Activated naive CD4-positive, alpha-beta T cell (primary cell): ENCODE measurements at places on chromosomes 11 and 22.

DNA sequence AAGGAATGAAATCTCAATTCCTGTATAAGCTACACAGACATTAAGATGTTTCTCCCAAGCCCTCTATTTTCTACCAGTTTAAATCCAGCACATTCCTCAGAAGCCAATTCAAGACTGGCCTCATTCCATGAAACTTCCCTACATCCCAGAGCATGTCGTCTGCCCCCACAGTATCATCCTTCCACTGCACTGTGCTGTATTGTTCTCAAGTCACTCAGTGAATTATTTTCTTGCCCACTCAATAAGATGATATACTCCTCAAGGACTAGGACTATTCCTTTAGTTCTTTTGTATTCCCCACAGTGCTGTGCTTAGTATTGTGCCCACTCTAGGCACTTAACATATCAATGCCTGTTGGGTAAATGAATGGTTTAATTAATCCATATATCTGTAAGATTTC, 203.1 kb upstream of the BLID start:
- no peak for DNase-seq

DNA sequence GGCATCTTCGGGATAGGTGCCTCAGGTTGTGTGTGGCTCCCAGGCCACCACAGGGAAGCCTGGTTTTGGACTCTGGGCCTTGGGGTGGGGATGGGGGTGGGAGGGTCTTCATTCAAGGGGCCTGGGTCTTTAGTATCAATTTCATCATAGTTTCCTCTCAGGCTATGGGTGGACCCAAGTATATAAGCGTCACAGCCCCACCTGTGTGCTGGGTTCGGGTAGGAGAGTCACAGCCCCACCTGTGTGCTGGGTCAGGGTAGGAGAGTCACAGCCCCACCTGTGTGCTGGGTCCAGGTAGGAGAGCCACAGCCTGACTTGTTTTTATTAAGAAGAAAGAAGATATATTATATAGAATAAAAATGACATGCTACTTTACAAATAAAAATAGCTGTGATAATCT, 422.1 kb downstream of the BRD1 start:
- no peak for DNase-seq

GRCh38 chr22:43155789-43156188, 4.4 kb downstream of the TSPO start:
- DNase-seq: no peak

DNA sequence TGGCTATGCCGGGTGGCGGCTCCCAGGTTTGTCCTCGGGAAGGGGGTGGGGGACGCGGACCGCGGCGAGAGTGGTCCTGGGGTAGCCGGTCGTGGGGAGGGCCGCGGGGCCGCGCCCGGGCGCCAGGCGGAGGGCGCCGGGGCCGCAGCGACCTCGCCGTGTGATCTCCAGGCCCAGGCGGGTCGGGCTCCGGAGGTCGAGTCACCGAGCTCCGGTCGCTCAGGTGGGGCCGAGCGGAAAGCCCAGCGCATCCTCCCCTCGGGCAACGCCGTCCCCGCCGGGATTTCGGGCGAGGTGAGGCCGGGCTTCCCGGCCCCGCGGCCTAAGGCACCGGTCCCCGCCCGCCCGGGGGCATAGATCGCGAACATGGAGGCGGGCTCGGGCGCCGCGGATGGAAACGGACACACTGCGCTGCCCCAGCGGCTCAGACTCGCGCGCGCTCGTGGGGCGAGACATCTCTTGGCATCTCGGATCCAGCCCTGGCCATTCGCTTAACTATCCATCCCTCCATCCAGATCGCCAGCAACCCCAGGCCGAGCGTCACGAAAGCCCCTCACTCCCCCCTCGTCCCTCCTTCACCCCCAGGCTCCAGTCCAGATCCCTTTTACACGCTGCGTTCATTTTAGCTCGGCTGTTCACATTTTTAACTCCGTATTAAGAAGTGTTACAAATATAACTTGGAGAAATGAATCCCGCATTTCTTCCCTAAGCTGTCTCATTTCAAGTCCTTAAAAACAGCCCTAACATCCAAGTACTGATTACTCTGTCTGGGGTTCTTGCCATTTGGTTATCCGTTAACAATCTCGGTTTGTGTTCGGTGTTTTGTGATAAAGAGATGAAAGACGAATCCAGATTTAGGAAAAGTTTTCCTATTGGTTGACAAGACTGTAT, 460 bp downstream of the ZC3H12C start:
- DNase-seq: no peak

DNA sequence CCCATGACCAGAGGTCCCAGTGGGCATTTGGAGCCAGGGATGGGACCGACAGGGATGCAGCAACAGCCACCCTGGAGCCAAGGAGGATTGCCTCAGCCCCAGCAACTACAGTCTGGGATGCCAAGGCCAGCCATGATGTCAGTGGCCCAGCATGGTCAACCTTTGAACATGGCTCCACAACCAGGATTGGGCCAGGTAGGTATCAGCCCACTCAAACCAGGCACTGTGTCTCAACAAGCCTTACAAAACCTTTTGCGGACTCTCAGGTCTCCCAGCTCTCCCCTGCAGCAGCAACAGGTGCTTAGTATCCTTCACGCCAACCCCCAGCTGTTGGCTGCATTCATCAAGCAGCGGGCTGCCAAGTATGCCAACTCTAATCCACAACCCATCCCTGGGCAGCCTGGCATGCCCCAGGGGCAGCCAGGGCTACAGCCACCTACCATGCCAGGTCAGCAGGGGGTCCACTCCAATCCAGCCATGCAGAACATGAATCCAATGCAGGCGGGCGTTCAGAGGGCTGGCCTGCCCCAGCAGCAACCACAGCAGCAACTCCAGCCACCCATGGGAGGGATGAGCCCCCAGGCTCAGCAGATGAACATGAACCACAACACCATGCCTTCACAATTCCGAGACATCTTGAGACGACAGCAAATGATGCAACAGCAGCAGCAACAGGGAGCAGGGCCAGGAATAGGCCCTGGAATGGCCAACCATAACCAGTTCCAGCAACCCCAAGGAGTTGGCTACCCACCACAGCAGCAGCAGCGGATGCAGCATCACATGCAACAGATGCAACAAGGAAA, 27.3 kb upstream of the L3MBTL2 start:
- no peak for DNase-seq

GRCh38 chr11:19199771-19200170, 2.0 kb downstream of the CSRP3 start:
- no peak for DNase-seq

DNA sequence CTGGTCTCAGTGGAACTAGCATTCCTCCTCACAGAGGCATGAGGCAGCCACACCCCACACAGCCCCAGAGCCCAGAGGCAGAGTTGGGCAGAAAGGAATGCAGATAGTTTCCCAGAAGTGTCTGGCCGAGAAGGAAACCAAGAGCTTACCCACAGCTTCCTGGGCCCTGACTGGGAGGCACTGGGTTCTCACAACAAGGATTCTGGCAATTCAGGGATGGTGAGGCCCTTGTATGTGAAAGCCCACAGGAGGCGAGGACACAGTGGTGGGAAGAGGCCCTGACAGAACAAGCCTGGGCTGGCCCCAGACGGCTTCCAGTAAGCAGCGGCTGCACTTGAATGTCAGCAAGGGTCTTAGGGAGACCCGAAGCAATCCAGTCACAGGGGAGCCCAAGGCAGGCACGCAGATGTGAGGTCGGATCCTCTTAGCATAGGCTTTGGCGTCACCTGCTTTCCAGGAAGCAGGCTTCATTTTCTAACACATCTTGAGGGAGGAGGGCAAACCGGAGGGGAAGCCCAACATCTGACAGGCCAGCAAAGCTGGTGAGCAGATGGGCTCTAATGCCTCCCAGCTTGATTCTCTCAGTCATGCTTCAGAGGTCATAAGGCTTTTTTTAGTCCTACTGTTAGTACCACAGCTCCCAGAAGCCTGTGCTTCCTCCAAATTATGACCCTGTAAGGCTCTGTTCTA, 78.3 kb upstream of the AKIP1 start:
- DNase-seq: no peak

DNA sequence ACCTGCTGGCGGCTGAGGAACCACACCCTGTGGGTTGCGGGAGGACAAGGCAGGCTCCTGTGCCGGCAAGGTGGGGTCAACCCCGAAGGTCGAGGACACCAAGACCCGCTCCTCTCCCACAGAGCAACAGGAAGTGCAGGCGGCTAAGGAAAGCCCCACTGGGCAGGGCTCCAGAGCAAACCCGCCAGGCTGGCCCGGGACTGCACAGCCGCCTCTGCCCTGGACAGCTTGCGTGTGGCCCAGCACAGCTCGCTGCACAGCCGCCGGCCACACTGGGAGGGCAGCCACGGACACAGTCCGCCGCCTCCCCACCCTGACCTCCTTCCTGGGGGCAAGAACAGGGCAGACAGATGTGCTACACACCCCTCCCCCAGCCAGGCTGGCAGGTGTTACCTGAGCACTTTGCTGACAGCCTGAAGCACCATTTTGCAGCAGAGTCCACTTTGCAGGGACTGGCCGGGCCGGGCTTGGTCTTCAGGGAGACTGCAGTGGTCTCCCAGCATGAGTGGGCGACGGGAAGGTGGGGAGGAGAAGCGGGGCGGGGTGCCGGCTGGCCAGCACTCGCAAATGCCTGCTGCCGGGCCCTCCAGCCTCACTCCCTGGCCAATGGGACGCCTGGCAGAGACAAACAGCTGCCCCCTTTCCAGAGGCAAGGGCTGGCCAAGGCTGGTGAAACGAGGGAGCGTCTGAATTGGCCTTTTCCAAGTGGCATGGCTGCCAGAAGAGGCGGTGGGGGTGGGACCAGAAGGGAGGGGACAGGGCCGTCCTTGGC, at the start of gene MOB2:
Gene MOB2 (minus strand): TSS at position 726 of the 772 bp plus-strand sequence. CDS start 223 bp downstream, at position 503.
- DNase-seq: no peak

GRCh38 chr11:111153194-111153593, 92.3 kb upstream of the POU2AF2 start:
- DNase-seq: no peak

GRCh38 chr11:128405112-128405511, 182.2 kb downstream of the ETS1 start:
- DNase-seq: no peak

GRCh38 chr11:34160791-34161190, 55.4 kb downstream of the NAT10 start:
- no peak for DNase-seq

DNA sequence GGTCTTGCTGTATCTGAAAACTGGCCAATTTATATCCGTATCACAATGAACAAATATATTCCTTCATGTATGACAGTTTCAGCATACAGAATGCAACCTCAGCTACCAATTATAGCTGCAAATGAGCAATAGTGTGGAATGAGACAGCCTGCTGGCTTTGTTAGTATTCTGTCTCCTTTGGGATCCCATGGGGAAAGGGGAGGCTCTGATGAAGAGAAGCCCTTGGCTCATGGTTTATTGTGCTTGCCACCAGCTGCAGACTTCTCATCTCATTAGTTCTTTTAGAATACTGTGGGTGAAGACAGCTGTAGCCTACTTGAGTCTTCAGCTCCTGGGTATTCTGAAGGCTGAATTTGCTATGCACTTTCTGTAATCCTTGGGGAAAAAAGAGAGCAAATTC, 42.4 kb downstream of the PITPNB start:
- DNase-seq: no peak

- DNase-seq: no peak
These were observed 796.3 kb upstream of the ANO3 start for GRCh38 chr11:25535467-25536272.

- no peak for DNase-seq
These were observed 732.7 kb upstream of the TENM4 start for GRCh38 chr11:80173371-80174136.

DNA sequence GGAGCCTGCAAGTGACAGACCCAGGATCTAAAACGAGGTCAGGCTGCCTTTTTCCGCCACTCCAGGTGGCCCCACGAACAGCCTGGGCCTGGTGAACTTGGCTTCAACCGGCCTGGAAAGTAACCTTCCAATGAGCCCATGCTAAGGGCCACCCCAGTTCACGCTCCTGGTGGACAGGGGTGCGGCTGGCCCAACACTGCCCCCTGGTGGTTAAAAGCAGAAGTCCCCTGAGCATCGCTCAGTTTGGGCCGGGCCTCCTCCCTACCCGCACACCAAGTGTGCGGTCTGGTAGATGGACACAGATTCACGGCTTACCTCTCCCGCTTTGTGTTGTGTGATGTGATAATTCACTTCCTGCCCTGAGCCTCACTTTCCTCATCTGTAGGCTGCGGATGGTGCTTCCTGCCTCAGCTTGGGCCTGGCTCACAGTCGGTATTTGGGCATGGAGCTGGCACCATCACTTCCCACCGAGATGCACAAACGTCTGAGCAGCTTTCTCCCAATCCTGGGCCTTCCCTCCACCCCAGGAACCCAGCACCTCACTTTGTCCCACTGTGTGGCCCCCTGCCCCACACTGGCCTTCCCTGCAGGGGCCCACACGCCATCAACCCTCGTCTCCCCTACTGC, 13.7 kb upstream of the SEC14L3 start:
- peak; percentile 64 for DNase-seq

DNA sequence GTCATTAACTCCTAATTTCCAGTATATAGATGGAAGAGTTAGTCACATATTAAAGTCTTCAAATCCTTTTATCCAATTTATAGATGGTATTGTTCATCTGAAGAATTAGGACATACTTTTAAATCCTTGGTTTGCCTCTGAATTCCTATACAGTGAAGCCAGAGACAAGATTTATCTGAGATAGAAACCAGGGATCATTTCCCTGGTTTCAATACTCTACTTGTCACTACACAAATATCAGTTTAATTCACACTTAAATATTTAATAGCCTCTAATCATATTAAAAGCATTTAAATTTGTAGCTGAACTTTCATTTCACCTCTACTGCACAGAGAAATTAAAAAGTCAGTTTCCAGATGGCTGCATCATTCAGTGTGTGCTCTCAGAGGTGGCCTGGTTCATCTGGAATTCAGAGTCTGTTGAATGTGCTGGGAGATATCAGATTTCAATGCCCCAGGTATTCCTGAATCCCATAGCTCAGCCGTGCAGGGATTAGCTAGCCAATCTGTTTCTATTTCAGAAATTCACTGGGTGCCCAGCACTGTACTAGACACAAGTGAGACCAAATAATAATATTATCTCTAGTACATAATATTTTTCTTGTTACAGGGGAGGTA, 344.3 kb downstream of the AASDHPPT start:
- DNase-seq: no peak

DNA sequence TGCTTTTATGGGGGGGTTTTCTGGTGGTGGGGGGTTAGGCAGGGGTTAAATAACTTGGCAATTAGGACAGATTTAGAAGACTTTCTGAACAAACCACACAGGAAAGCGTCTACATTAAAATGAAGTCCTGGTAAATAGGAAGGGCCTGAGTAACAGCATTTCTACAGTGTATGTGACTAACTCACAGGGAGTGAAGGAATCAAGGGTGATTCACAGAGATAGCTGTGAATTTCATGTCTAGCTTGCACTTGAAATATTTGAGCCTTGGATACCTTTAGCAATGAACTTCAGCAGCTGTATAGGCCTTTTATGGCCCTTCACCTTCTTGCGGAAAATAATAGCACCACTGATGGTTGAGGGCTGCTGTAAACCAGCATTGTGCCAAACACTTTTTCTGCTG, 26.1 kb upstream of the LDHA start:
- no peak for DNase-seq

- no peak for DNase-seq
These were observed 409.4 kb downstream of the METTL15 start for GRCh38 chr11:28517621-28518020.

GRCh38 chr11:116406042-116406441, 366.7 kb downstream of the BUD13 start:
- no peak for DNase-seq
